Fibroblast of villous mesenchyme (primary cell): ENCODE measurements at places on chromosomes 16 and 17. TPM values are rescaled to one million over a fixed set of nuclear protein-coding genes. Genes with fewer than 3 reads are reported as not detected.

Gene IL34
- 1.3 and 1.7 TPM in 2 replicates for total RNA-seq

Gene BIRC5
- 39.0 and 50.1 TPM in 2 replicates for total RNA-seq

Gene MT1E
- total RNA-seq = 21.6 and 108 TPM in 2 replicates

DNA sequence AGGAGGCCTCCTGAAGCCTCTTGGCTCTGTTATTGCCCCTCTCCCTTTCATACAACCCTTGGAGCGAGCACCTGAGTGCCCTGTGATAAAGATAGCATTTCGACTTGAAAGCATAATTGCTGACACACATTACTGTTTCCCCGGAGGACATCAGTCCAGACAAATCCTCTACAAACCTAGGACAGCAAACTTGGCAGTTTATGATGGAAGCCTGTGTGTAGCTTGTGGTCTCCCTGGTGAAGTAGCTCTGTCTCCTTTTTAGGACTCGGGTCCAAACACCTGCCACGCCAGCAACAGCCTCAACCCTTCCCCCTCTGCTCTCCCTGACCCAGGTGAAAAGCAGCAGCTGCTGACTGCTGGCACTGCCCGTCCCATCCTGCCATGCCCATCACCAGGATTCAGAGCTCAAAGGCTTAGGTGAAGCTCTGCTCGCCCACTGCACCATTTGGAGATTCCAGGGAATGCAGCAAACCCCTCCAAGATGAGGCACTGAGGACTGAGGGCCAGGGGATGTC lies 55.9 kb downstream of the IRX6 start:
- DNase-seq = no peak

DNA sequence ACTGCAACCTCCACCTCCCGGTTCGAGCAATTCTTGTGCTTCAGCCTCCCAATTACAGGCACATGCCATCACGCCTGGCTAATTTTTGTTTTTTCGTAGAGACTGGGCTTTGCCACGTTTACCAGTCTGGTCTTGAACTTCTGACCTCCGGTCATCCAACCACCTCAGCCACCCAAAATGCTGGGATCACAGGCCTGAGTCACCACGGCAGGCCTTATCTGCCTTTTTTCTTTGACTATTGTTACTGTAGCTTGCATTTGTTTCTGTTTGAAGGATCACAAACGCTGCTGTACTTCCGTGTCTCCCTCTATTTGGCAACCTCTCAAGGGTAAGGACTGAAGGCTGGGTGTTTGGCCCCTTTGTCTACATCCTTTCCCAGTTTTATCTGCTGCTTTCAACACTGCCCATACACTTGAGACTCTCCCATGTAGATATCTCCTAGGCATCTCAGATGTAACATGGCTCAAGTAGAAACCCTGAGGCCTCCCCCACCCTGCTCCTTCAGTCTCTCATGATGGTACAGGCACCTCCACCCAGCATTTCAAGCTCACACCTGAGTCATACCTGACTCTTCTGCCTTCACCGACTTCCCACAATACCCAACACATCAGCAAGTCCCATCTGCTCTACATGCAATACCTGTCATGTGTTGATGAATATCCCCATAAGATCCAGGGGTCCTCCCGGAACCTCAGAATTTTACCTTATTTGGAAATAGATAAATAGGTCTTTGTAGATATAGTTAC lies 219.0 kb downstream of the CPPED1 start:
- DNase-seq = no peak

GRCh38 chr16:86051368-86052114 lies 152.6 kb downstream of the IRF8 start:
- DNase-seq = no peak

DNA sequence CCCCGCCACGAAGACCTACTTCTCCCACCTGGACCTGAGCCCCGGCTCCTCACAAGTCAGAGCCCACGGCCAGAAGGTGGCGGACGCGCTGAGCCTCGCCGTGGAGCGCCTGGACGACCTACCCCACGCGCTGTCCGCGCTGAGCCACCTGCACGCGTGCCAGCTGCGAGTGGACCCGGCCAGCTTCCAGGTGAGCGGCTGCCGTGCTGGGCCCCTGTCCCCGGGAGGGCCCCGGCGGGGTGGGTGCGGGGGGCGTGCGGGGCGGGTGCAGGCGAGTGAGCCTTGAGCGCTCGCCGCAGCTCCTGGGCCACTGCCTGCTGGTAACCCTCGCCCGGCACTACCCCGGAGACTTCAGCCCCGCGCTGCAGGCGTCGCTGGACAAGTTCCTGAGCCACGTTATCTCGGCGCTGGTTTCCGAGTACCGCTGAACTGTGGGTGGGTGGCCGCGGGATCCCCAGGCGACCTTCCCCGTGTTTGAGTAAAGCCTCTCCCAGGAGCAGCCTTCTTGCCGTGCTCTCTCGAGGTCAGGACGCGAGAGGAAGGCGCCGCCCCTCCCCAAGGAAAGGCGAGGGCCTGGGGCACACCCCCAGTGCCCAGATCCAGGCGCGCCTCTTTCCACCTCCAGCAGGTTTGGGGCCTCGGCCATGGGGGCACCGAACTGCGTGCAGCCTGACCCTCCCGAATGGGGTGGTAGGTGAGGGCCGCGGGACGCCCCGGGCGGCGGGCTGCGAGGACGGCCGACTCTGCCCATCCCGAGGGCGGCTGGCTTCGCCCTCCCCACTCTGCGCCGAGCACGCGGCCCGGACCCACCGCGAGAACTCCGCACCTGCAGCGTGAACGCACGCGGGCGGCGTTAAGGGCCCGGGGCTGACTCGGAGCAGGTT lies 664 bp downstream of the HBQ1 start:
- DNase-seq = peak; percentile 64

GRCh38 chr17:2062571-2063183 lies 7.8 kb downstream of the HIC1 start:
- peak; percentile 57 for DNase-seq

DNA sequence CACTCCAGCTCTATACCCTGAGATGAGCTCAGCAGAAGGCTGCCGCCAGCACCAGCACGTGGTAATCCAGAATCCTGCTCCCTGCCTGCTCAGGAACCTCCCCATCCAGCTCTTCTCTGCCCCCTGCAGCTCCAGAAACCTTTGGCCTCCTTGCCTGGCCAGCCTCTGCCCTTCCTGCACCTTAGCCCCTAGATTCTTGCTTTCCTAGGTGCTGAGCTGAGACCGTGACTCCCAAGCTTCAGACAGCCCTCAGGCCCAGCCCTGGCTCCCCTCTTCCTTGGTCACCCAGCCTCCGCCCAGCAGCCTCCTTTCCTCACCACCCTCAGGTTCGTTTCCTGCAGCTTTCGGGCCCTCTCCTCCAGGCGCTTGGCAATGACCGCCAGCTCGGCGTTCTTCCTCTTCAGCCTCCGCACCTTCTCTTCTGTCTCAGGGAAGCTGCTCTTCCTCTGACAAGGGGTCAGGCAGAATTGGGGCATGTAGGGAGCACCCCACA lies 2.6 kb downstream of the TSPOAP1 start:
- no peak for DNase-seq
